Activated naive CD4-positive, alpha-beta T cell (primary cell): ENCODE measurements at places on chromosomes 5 and 9.
A peak's percentile ranks its signal among the peaks of the same experiment; 100 is the strongest.

DNA sequence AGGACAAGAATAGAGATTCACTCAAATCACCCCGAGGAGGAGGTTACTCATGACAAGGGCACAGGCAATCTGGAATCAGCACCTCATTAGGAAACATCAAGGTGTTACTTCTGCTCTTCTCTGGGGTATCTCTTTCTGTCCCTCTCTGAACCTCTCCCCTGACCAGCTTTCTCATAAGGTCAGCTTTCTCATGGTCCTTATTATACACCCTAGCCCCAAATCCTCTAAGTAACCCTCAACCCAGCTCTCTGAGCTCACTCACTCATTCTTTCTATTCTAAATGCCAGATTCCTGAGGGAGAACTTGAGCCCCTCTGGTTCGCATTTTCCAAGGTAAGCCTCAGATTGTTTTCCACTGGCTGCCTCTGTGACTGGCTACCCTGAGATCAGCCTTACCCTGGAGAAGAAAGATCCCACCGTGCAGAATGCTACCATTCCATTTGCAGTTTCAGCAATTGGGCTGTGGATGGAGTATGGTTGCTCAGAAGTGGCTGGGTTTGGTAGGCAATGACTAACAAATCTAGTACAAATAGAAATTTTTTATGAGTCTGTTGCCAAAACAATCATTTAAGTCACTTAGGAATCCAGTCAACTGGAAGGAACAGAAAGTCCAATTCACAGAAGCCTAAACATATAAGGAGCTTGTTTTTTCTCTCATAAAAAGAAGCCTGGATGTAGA, 9.0 kb upstream of the TIMD4 start:
- no peak for DNase-seq

DNA sequence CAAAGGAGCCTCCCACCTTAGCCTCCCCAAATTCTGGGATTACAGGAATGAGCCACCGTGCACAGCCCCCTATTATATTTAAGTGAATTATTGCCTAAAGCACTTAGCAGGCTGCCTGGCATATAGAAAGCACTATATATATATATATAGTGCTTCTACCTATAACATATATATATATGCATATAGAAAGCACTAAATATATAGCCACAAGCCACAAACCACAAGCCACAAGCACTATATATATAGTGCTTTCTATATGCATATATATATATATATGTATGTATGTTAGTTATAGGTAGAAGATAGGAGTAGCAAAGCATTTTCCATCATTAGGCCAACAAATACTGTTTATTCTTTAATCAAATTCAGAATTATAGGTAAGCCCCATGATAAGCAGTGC, 185.8 kb downstream of the CWC27 start:
- DNase-seq = no peak

- no peak for DNase-seq
Observed at GRCh38 chr5:155750571-155750970, 576.4 kb upstream of the SGCD start.

GRCh38 chr5:6858419-6858818, 145.2 kb downstream of the TENT4A start:
- no peak for DNase-seq

- no peak for DNase-seq
Observed at GRCh38 chr9:133958756-133959155, 33.4 kb downstream of the VAV2 start.

DNA sequence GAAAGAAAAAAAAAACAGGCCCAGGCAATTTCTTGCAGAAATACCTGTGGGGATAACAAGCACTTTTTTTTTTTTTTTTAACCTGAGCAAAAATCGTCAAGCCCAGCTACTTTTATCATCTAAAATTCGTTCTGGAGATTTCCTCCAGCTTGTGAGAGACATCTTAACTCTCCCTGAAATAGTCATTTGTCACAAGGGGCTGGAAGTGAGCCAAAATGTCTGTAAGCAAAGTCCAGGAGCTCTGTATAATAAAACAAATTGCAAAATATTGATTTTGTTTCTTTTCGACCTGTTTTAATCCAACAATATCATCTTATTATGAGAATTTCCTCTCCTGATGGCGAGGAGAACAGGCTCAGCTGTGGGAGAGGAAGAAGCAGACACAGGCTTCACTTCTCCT, 168.4 kb downstream of the TTLL11 start:
- no peak for DNase-seq

DNA sequence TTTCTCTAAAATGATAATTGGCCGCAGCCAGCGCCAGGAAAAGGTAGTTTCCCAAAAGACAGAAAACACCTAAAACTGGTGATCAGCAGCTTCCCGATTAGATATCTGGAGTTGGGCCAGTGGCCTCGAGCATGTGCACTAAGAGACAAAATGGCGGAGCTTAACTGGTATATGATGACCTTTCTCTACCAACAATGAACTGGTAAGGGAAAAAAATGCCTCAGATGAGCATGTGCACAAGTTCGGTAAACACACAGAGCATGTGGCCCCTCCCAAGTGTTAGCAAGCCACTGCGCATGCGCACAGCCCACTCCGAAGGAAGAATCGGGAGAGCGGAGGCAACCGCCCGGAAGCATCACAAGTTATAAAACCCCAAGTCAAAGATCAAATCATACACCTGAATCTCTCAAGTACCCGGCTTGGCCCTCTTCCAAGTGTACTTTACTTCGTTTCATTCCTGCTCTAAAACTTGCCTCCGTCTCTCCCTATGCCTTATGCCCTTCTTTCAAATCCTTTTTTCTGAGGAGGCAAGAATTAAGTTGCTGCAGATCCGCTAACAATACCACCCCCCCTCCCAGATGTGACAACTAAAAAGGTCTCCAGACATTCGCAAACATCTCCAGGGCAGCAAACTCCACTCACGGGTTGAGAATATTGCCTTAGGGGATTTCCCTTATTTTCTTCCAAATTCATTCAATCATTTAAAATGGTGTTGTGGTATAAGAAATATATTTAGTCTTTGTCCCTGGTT, 15.0 kb upstream of the PTBP3 start:
- DNase-seq = peak; percentile 25

DNA sequence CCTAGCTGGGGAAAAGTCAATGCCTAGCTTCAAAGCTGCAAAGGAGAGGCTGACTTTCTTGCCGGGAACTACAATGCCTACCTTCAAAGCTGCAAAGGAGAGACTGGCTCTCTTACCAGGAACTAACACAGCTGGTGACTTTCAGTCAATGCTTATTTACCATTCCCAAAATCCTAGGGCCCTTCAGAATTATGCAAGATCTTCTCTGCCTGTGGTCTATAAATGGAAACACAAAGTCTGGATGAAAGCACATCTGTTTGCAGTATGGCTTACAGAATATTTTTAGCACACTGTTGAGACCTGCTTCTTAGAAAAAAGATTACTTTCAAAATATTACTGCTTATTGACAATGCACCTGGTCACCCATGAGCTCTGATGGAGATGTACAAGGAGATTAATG, 259.4 kb downstream of the PLK2 start:
- no peak for DNase-seq

- DNase-seq = no peak
Observed at GRCh38 chr5:173981185-173981761, 7.7 kb upstream of the C5orf47 start.

- no peak for DNase-seq
Observed at GRCh38 chr9:135008416-135008815, 79.1 kb upstream of the OLFM1 start.

GRCh38 chr5:119878712-119879111, 249.4 kb downstream of the FAM170A start:
- no peak for DNase-seq

- no peak for DNase-seq
Observed at GRCh38 chr5:101653996-101654395, 642.1 kb downstream of the SLCO4C1 start.

- DNase-seq = no peak
Observed at GRCh38 chr9:85212209-85212608, 529.5 kb downstream of the AGTPBP1 start.

- no peak for DNase-seq
Observed at GRCh38 chr5:112205846-112206245, 213.2 kb downstream of the EPB41L4A start.

GRCh38 chr9:113992276-113992951, 85.7 kb downstream of the AMBP start:
- no peak for DNase-seq

- no peak for DNase-seq
Observed at GRCh38 chr5:102850503-102850902, 95.4 kb downstream of the PAM start.
